Smooth muscle cell of the umbilical artery (primary cell): ENCODE measurements at places on chromosomes 7 and 10. TPM values are rescaled to one million over a fixed set of nuclear protein-coding genes. Genes with fewer than 3 reads are reported as not detected.

CALCR gene
- not detected in 2 replicates for total RNA-seq

SPDYE8 gene
- not detected in 2 replicates for total RNA-seq

AKR1C1 gene
- total RNA-seq, result 6.8 and 8.3 TPM in 2 replicates

USP54 gene
- total RNA-seq, result 9.8 and 11.8 TPM in 2 replicates

SLC13A4 gene
- 0.05 TPM in 1 of 2 replicates, not detected in the other for total RNA-seq

DCLRE1A gene
- total RNA-seq, result 4.2 and 6.3 TPM in 2 replicates

TAS2R16 gene
- not detected in 2 replicates for total RNA-seq

ANKRD16 gene
- total RNA-seq, result 6.0 and 8.0 TPM in 2 replicates

ACTL6B gene
- not detected in 2 replicates for total RNA-seq

SFRP4 gene
- 0.14 and 0.89 TPM in 2 replicates for total RNA-seq

NPY4R gene
- 0.14 and 2.1 TPM in 2 replicates for total RNA-seq

PHKG1 gene
- under 0.01 and 0.46 TPM in 2 replicates for total RNA-seq

LRRC18 gene
- not detected in 2 replicates for total RNA-seq

ZNF3 gene
- total RNA-seq, result 26.4 and 30.4 TPM in 2 replicates

CCDC6 gene
- total RNA-seq, result 29.4 and 48.5 TPM in 2 replicates

NRF1 gene
- 9.8 and 14.3 TPM in 2 replicates for total RNA-seq

GDF10 gene
- not detected in 2 replicates for total RNA-seq

FAM13C gene
- 0.59 and 1.2 TPM in 2 replicates for total RNA-seq

ANKRD7 gene
- 0.59 and 0.97 TPM in 2 replicates for total RNA-seq

CPN1 gene
- total RNA-seq, result not detected in 2 replicates

CD36 gene
- 1.2 TPM in 2 replicates for total RNA-seq

ARF5 gene
- total RNA-seq, result 64.4 and 89.1 TPM in 2 replicates

CCAR1 gene
- 23.3 and 23.8 TPM in 2 replicates for total RNA-seq
